ENCODE measurements at places on chromosomes 16 and 17.
A peak's percentile ranks its signal among the peaks of the same experiment; 100 is the strongest.

DNA sequence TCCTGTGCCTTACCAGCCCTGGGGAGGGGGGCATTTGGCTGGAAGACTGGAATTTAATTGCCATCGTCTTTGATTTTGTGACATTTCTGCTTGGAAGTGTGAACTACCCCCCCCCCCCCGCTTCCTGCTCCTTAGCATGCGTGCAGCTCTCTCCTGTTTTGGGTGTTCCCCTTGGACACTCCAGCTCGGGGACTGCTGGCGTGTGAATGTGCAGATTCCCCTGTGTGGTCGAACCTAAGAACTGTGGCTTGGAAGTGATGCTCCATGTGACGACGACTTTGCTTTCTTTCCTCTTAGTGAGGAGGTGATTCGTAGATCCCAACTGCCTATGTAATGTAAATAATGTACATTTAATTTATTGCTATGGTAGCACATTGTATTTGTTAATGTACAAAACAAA, 26.1 kb downstream of the OR1D5 start:
- no peak for DNase-seq

DNA sequence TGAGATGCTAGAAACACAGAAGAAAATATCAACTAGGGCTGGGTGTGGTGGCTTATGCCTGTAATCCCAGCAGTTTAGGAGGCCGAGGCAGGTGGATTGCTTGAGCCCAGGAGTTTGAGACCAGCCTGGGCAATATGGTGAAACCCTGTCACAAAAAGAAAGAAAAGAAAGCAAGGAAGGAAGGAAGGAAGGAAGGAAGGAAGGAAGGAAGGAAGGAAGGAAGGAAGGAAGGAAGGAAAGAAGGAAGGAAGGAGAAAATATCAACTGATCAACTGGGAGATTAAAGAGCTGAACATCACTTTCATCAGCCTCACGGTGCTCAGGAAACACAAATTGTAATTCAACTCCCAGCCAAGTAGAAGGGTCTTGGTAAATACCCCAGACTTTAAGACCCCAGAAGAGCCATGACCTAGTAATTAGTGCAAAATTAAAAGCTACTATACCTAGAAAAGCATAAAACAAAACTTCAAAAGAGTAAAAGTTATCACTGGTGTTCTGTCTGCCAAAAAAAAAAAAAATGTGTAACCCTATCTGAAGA, 27.8 kb upstream of the SLFN13 start:
- DNase-seq = no peak

GRCh38 chr17:54883939-54884338, 16.7 kb upstream of the TOM1L1 start:
- no peak for DNase-seq

DNA sequence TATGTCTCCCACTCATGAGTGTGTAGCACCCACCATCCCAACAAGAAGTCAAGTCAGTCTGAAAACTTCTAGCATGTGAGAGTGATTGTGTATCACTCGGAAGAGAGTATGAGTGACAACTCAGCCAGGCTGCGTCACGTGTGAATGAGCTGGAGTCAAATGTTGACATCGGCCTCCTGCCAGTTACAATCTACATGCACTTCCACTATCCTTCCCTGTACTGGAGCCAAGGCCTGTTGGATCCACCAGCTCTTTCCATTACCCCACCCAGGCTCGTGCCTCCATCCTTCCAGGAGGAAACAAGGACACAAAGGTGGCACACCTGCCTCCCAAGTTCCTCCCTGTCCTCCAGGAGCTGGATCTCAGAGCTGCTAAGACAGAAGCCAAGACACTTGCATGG, 64.5 kb downstream of the ASIC2 start:
- no peak for DNase-seq

GRCh38 chr16:11570806-11571205, 15.9 kb downstream of the LITAF start:
- no peak for DNase-seq

DNA sequence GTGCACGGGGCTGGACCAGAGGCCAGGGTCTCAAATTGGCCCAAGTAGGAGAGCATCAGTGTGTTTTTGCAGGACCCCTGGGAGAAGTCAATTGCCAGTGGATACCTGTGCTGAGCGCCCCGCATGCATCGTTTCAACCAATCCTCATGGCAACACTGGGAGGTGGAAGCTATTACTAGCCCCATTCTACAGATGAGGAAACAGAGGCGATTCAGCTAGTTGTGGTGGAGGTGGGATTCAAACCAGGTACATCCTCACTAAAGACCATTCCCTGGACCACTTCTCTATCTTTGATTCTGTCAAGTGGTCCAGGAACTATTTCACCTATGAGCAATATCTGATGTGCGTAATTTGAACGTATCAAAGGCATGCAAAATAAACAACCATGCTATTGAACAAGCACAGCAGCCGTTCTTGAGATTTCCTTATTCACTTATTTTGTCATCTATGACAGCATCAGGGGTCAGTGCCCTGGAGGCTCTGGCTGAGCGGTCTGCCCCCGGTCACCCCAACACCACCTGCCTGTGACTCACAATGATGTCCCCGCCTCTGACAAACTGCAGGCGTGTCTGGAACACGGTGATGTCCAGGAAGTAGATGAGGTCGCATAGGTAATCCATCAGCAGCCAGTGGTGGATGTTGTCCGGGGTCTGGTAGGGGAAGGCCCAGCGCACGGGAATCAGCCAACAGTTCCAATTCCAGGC, 54.0 kb downstream of the CNGB1 start:
- no peak for DNase-seq

- DNase-seq = no peak
These were observed 21.0 kb upstream of the ITGAX start for GRCh38 chr16:31333686-31334649.

- DNase-seq = no peak
These were observed 2.6 kb downstream of the CA7 start for GRCh38 chr16:66846831-66847230.

DNA sequence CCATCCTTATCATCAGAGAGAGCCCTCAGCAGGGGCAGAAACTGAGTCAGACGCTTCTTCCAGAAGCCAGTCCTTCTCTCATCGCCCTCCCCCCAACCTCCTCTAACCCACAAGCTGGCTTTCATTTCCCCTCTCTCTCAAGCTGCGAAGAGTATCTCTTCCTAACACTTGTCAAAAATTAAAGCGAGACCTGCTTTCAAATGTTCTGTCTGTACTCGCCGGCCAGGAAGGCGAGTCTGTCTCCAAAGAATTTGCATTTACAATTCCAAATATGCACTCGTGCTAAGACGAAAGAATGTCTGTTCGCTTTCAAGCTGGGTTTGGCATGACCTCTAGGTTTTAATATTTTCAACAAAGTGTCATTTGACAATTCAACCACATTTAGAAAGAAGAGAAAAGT, 140.4 kb downstream of the RGS9 start:
- DNase-seq = no peak

- DNase-seq = no peak
These were observed 26.9 kb downstream of the IRX5 start for GRCh38 chr16:54957403-54958166.

DNA sequence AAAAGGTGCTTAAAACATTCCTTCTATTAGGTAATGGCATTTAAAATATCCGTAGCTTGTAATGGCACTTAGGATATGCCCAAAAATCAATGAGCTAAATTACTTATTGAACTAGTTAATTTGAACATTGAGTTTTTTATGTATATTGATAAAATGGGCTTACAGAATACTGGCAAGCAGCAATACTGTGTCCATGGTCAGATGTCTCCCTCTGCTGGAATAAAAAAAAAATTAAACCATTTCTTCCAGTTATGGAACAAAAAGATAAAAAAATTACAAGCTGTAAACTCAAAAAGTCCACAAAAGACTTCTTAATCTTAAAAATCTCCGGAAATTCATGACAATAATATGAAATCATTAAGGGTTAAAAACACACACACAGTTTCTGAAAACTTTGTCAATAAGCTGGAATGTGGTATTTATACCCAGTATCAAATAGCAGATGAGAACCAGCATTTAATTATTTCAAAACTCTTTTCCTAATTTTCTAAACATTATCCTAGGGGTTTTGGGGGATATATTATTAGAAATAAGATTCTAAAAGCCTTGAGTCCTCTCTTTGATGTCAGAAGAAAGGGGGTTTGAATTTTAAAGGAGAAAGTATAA, 21.5 kb upstream of the PSMD7 start:
- no peak for DNase-seq

DNA sequence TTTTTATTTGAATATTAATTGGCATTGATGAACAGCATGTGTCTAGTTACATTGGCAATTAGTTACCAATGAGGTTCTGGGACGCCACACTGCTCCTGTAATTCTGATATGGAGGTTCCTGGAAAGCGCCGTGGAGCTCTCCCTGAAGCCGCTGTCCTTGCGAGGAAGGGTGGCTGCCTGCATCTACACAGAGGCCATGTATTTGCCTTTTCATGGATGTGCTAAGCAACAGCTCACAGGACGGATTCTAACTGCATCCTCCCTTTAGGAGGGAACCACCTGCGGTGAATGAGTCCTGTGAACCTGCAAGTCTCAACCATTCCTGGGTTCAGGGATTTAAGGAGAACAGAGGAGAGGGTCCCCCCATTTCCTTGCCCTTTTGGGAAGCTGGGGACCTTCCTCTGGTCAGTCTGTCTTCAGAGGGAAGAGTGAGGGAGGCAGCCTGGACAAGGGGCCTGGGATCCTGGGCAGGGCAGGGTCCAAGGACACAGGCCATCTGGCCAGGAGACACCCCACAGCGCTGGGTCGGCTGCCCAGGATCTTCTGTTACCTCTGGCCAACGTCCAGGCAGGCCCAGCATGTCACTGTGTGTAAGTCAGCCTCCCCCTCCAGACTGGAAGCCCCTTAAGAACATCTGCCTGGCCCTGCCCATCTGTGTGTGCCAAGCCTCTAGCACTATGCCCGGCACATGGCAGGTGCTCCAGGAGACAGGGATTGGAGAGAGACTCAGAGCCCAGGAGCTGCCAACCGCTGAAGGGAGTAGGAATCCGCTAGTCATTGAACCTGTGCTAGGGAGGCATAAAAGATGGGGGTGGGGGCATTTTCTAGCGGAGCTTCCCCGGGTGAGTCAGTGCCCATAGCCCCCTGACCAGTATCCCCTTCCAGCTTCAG, 314.1 kb upstream of the TNRC6C start:
- DNase-seq = no peak

DNA sequence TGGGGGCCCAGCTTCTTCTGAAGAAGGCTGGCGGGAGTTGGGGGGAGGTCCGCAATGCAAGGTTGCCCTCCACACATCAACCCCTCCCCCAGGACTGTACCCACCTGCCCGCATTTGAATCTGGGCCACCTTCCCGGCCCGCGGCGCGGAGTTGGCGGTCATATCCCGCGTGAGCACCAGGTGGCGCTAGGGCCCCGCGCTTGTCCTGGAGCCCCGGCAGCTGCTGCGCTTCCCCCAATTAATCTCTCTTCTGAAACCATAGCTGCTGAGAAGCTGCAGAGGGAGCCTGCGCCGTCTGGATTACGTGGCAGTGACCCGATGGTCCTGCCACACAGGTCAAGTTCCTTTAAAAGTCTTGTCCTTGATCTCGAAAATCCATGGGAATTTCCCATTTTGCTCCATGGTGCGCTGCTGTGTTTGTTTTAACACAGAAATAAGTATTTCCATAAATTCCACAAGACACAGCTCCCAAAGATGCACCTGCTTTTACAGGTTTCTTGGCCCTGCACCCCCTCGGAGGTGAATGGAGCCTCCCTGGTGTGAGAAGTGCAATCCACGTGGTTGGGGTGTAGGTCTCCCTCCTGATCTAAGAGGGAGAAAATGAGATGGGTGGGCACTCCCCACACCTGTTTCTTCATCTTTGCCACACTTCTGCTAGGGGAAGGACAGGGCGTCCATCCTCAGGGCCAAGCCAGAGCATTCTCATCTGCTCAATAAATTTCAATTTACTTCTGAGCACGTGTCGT, 22.1 kb downstream of the COX4I1 start:
- peak; percentile 28 for DNase-seq

- DNase-seq = no peak
These were observed 88.4 kb upstream of the CDH5 start for GRCh38 chr16:66278111-66278531.

DNA sequence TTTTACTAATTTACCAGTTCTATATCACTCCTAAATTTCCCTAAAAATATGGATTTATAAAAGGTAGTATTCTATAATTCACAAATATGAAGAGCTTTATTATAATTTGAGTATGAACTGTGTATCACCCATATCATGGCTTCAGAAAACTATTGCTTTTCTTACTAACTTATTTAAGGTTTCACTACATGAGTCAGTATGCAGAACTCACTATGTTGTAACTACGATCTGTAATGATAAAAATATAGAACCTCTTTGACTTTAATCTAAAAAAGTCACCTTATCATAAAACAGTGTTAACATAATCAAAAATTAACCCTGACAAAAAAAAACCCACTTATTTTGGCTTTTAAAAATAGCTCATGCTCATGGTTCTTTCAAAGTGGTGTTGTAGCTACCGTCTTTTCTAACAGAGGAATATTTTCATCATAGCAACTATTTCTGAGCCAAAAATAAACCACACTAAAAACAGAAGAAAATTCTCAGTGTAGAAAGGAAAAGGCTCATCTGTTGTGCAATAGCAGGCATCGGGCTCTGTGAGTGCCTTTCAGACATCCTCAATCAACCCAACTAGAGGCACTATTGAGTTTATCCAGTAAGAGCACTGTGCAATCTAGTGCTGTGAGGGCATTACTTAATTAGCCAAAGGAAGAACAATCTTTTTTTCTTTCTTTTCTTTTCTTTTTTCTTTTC, 42.1 kb downstream of the ITGAM start:
- no peak for DNase-seq

GRCh38 chr16:52309446-52310416, 237.2 kb downstream of the TOX3 start:
- no peak for DNase-seq

GRCh38 chr17:49574323-49574781, 1.3 kb upstream of the NXPH3 start:
- no peak for DNase-seq

GRCh38 chr16:8634991-8635736, 13.7 kb downstream of the METTL22 start:
- no peak for DNase-seq

DNA sequence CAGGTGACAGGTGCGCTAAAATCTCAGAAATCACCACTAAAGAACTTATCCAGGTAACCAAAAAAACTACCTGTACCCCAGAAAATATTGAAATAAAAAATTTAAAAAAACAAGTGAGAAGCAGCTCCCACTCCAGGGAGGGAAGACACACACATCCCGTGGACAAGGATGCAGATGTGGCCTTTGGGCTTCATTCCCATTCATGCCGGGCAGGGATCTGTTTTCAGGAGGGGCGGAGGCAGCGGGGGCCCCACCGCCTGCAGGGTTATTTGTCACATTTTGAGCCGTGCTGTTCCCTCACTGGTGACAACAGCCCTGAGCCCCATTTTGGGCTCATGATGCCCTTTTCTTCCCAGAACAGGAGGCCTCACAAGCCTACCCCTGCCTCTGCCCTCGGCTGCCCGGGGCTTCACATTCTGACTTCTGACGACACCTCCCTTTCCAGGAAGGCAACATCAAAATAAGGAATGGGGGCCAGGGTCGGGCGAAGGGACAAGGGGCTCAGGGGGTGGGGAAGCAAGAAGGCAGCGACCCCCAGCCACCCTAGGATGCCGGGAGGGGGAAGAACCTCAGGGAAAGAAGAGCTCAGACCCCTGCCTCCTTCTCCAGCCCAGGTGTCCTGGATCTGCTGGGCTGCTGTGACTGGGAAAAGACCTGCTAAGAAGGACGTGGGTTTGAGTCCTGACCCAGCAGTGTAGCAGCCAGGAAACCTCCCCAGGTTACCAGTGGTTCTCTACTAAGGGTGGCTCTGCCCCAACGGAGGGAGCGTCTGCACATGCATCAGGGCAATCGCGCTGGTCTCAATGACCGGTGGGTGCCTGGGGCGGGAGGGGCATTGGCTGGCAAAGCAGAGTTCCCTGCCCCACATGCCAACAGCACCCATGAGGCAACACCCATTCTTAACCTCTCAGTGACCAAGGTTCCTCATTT, 2.3 kb upstream of the CD79B start:
- no peak for DNase-seq

Data from T-helper 22 cell (primary cell).